DMS153 (cell line): ENCODE measurements at places on chromosomes 5 and 9.

DNA sequence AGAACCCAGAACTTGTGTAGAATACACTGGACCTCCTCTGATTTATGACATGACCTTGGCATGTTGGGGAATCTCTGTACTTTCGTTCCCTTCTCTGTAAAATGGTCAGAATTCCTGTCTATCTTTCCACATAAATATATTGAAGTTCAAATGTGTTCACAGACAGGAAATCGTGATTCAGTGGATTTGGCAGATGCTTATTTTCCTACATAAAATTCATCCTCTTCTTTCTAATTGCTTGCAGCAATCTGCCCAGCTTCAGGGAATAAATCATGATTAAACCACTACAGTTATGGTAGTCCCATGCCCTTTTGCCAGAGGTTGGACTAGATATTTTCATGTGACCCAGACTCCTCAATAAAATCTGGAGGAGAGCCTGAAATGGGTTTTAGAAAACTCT, 52.1 kb upstream of the ARL15 start:
- DNase-seq = no peak

DNA sequence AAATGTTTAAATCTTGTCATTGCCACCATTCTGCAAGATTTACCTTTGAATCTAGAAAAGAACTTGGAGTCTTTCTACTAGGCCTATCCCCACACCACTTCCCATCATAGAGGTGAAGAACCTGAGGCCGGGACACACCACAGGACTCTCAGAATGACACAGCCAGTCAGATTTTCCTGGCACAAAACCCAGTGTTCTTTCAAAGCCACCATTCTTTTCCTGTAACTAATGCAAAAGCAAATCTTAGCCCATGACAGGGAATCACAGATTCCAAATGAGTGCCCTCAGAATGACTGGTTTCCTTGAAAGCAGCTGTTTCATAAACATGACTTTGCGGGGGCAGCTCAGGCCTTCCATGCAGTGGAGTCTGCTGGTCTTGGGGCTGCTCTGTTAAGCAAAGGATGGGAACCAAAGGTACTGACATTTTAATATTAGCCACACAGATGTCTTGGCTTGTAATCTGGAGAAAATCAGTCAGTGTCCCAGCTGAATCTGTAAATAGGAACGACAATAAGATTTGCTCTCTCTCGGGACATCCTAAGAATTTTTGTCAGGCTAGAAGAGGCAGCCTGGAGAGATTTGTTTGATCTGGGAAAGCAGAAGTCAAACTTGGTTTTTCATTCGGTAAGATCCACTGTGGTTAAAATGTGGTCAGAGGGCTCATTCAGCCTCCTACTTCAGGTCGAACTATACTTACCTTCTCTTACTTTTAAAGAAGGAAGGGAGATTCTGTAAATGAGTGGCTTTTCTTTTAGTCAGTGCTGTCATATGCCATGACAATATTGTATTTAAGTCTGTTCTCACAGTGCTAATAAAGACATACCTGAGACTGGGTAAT, 115.1 kb downstream of the PALM2AKAP2 start:
- no peak for DNase-seq

- DNase-seq = no peak
These were observed 70.1 kb upstream of the RAPGEF1 start for GRCh38 chr9:131809941-131810344.

- no peak for DNase-seq
These were observed 45.6 kb downstream of the GSN start for GRCh38 chr9:121313458-121314152.

DNA sequence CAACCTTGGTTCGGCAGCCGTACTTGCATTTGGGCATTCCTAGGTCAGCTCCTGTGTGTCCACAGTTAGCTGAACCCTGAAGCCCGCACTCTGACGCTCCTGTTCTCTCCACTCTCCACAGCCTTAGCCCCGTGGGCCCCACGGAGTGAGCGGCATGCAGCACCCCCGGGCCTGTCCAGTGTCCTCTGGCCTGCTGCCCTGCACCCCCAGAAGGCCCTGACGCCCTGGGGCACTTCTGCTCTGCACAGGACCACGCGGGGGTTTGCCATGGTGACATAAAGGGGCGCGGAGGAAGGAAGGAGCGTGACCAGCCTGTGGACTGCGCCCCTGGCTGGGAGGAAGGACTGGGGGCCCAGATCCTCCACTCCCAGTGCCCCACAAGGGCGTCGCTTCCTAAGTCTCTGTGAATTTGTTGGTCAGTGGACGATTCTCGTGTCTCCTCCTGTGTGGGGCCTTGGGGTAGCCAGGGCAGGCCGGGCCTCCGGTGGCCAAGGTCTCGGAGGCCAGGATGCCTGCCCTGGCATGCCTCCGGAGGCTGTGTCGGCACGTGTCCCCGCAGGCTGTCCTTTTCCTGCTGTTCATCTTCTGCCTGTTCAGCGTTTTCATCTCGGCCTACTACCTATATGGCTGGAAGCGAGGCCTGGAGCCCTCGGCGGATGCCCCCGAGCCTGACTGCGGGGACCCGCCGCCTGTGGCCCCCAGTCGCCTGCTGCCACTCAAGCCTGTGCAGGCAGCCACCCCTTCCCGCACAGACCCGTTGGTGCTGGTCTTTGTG, 13.0 kb downstream of the NDST1 start:
- DNase-seq = no peak

DNA sequence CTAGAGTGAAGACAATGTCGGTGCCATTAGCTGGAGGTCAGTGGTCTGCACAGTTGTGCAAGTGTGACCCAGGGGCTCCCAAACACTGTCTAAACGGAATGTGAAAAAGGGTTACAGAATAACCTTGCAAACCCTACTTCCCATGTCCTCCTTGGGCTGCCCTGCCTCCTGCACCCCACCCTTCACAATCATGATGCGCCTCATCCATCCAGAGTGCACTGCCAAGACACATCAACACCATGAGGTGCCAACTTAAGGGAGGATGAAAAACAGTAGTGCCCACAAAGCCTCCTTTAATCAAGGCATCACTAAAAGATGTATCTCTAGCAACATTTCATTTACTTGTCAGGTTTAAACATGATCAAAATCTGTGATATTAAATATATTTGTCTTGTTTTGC, 87.1 kb downstream of the SETX start:
- DNase-seq = no peak
